ENCODE measurements at places on chromosomes 12 and 14. TPM values are rescaled to one million over a fixed set of nuclear protein-coding genes. Genes with fewer than 3 reads are reported as not detected.

The FSCB gene
- not detected for total RNA-seq

The INHBC gene
- not detected for total RNA-seq

The HRK gene
- total RNA-seq = not detected

The ADSS1 gene
- 34.3 TPM for total RNA-seq

The MGP gene
- total RNA-seq = 0.79 TPM

The LTBP2 gene
- 6.6 TPM for total RNA-seq

GRCh38 chr14:22190411-22191191, 398.4 kb downstream of the DAD1 start:
- peak; percentile 50 for DNase-seq

DNA sequence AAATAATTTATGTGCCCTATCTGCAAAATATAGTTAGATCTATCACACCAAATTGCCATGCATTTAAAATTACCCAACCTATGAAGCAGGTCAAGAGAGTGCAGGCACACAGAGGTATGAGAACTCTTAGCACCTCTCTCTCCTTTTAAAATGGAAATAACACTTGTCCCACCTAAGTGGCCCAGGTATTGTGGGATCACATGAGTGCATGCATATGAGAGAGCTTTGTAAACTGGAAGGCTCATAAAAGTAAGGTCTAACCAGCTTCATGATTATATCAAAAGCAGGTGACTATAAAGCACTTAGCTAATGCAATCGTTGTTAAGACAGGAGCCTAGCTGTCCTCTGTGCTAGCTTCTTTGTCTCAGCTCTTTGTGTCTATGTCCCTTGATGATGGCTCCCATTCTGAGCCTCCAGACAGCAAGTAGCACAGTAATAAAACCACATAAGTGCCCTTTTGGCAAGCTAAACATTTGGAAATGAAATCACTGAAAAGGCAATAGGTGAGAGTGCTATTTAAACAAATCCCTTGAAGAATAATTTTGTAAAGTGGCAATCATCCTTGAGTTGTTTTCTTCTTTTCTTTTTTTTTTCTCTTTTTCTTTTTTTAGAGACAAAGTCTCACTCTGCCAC, 219.0 kb downstream of the NTF3 start:
- no peak for DNase-seq

DNA sequence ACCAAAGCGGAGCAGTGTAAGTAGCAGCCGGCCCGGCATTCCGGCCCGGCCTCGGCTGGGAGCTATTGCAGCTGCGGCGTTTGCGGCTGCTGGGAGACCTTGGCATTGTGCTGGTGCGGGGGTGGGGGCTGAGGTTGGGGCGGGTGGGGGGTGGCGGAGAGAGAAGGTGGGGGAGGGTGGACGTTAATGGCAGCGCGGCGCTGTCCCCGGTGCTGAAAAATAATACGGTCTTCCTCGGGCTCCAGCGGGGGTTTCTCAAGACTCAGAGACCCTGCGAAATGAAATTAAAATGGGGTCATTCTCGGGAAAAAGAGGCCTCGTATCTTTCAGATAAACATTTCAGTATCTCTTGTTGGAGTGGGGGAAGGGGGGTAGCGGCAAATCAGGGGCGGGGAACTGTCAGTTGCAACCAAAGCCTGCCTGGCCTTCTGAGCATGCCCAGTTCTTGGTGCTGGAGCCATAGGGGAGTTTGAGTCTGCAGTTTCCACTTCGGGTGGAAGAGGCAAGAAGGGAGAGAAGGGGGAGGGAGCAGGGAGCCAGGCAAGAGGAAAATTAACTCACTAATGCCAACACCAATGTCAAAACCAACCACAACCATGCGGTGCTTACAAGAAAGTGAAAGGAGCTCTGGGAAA, 414 bp downstream of the UNC79 start:
- DNase-seq = no peak

DNA sequence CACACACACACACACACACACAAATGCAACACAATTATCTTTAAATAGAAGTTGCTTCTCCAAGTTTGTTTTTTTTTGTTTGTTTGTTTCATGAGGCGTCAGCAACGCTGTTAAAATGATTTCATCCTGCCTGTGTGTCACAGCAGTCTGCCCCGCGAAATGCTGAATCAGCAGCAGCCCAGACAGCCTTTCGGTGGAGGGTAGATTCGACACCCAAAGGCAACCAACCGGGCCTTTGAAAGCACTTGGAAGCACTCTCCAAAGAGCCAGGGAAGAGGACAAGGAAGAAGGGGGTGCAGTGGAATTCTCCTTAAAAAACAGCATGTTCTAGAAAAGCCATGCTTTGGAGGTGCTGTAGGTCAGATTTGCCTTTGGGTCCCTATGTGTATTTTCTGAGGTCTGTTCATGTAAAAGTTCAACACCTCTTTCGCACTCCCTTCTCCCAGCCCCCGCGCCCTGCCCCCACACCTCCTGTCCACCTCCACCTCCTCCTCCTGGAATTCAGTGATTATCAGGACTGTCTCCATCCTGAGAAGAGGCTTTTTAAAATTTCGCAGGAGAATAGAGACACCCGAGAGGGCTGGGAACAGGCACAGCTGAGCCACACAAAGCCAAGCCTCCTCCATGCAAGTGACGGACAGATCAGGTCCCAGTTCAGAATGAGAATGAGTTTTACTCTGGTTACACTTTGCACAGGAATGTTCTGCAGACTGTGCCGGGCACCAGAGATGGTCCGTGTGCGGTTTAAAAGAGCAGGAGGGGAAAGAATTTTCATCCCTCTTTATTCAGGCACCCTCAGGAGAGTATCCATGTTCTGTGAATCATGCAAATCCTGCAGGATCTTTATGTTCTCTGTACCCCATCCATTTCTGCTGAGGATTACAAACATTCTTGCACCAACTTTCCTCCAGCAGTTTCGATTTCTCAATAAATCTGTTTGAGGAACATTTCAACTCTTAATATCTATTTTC, 177.9 kb downstream of the ETV6 start:
- no peak for DNase-seq

- DNase-seq = peak; percentile 66
Observed at GRCh38 chr12:54439521-54440255, 20.6 kb upstream of the ITGA5 start.

- peak; percentile 31 for DNase-seq
Observed at GRCh38 chr14:69593018-69593677, 18.2 kb upstream of the SUSD6 start.

DNA sequence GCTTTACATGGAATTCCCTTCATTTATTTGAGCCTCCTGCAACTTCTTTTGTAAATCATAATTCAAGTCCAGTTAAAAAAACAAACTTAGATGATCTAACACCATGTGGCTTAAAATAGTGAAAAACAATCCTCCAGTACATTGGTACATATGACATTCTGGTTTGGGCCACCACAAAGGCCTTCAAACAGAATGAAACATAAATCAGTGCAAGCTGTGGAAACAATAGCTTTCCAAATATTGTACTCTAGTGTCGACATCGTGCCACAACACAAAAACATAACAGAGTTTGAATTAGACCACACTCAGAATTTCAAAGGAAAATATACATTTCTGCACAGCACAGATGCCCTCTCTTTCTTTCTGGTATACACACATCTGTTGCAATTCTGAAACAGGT, 751.3 kb downstream of the SLC6A15 start:
- DNase-seq = no peak

- DNase-seq = no peak
Observed at GRCh38 chr12:92582475-92582874, 120.3 kb upstream of the PLEKHG7 start.

GRCh38 chr12:906062-906585, 43.4 kb downstream of the RAD52 start:
- DNase-seq = no peak

Data from bronchial epithelial cell (primary cell).